Activated naive CD4-positive, alpha-beta T cell treated with anti-CD3 and anti-CD28 coated beads, Interleukin-2, amount 50 U/mL, for 16 hours (primary cell): ENCODE measurements at places on chromosomes 16 and 17.

GRCh38 chr17:13460261-13461000 is 141.3 kb downstream of the HS3ST3A1 start:
- no peak for DNase-seq

GRCh38 chr16:87316923-87317749 is at the start of gene C16orf95:
Gene C16orf95, minus strand, starts transcription at chr16:87317392. Its CDS starts 150 bp downstream, at chr16:87317242.
- DNase-seq = peak; percentile 94

GRCh38 chr16:16092925-16093627 is 130.2 kb downstream of the ABCC6 start:
- DNase-seq = no peak

- DNase-seq = no peak
These were observed 9.3 kb upstream of the CNP start for GRCh38 chr17:41957031-41957868.

- DNase-seq = peak; percentile 50
These were observed at the start of gene HOXB13 for GRCh38 chr17:48728232-48729231. Gene HOXB13, minus strand, starts transcription at chr17:48728750. Its CDS starts 157 bp downstream, at chr17:48728593.

- no peak for DNase-seq
These were observed 158 bp downstream of the ALYREF start for GRCh38 chr17:81891303-81891552.

GRCh38 chr16:13435415-13435814 is 484.5 kb upstream of the ERCC4 start:
- DNase-seq = no peak

DNA sequence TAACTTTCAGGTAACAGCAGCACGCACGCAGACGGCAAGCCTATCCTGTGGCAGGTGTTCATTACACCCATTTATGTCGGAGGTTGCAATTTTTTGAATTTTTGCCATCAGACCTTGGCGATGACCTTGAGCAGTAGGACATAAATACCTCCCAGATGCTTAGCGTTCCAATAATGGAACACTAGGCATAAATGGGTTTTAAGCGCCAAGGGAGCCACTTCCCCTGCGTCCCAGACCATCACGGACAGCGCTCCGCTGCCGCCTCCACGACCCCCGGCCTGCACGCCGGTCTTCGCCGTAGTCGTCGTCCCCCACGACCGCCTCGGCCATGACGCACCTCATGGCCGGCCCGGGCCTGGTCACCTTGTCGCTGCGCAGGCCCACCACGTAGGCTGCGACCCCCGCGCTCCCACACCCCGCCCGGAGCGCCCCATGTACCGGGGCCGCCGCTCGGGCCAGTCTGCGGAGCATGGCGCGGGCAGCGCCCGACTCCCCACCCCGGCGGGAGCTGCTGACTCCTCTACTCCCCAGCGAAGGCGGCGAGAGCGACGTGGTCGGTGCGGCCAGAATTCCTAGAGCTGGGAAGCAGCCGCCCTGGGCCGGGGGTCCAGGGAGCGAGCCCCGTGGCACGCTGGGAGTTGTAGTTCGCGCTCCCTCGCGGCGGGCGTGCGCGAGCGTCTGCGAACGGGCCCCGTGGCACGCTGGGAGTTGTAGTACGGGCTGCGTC is 22.7 kb downstream of the TMEM235 start:
- DNase-seq = peak; percentile 85

DNA sequence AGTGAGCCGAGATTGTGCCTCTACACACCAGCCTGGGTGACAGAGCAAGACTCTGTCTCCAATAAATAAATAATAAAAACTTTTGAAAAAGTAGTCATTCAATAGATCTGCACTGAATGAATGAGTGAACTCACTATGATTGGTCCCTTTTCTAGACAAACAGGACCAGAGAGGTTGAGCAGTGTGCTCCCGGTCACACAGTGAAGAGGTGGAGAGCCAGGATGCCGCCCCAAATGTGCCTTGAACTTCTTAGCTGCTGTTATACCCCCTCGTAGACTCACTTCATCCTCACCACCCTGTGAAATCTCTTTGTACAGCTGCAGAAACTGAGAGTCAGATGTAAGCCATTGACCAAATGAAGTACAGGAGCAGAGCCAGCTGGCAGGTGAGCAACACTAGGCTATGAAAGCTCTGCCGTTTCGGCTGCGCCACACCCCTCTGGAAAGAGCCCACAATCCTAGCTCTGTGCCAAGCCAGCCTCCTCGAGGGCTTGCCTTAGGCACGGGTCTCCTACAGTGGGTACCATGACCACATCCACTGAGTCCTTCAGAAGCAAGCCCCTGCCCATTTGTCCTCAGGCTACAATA is 7.8 kb upstream of the KIAA0513 start:
- DNase-seq = no peak

DNA sequence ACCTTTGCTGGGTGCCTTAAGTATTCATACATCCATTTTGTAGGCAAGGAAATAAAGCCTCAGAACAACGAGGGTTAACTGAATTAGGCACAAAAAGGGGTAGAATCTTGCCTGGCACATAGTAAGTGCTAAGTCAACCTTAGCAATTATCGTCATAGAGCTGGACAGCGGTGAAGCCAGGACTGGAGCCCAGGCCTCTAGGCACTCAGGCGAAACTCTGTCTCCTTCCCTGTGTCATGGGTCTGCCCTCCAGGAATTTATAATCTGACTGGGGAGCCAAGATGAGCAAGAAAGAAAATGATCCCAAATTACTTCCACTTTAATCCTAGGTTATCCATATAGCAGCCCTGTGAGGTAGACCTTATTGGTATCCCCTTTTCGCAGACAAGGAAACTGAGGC is 61.4 kb downstream of the KATNIP start:
- DNase-seq = no peak

GRCh38 chr16:85172455-85173145 is 60.3 kb upstream of the CIBAR2 start:
- DNase-seq = no peak

GRCh38 chr17:17648762-17649161 is 32.5 kb upstream of the RAI1 start:
- DNase-seq = no peak

- no peak for DNase-seq
These were observed 16.7 kb upstream of the ALKBH5 start for GRCh38 chr17:18166894-18167293.

DNA sequence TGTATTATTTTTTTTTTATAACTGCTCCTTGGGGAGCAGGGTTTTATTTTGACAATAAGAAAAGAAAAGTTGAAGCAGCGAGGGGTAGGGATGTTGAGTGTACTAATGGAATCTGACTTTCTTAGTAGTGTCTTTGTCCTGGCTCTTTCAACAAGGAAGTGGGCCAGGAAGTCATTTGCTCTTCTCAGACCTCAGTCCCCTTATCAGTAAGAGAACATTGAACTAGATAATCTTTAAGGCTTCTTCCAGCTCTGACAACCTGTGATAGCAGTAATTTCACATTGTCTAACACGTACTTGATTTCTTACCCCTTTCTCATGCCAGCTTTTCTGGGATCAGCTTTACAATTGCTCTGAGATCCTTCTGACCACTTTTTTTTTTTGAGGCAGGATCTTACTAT is 8.3 kb downstream of the LIG3 start:
- no peak for DNase-seq

DNA sequence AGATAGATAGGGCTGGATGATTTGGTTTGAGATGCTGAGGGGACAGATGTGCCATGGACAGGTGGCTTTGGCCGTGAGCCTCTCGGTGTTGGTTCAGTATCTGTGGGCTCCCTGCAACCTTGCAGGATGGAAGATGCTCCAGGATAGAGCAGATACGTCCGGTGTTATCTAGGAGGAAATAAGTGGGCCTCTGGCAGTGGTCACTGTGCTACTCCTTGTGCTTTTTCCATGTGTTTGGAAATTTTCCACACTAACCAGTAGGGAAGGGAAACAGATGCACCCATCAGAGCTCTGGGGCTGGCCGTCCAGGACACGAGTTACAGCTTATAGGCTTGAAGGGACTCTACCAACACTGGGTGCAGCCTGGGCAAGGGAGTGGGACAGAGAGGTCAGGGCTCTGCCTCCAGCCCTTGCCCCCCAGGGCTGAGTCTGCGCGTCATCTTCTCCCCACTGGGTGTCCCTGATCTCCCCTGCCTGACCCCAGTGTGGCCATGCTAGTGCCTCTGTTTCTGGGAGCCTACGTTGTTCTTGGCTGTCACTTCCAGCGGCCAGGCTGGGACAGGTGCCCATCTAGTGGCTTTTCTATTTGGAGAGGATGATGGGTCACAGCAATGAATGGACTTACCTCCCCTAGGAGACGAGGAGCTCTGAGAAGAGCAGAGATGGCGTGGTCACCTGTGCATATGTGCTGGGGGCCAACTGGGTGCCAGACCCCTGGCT is 166.9 kb downstream of the SEC14L1 start:
- DNase-seq = no peak

- DNase-seq = no peak
These were observed 1.3 kb downstream of the SNN start for GRCh38 chr16:11669380-11670146.

DNA sequence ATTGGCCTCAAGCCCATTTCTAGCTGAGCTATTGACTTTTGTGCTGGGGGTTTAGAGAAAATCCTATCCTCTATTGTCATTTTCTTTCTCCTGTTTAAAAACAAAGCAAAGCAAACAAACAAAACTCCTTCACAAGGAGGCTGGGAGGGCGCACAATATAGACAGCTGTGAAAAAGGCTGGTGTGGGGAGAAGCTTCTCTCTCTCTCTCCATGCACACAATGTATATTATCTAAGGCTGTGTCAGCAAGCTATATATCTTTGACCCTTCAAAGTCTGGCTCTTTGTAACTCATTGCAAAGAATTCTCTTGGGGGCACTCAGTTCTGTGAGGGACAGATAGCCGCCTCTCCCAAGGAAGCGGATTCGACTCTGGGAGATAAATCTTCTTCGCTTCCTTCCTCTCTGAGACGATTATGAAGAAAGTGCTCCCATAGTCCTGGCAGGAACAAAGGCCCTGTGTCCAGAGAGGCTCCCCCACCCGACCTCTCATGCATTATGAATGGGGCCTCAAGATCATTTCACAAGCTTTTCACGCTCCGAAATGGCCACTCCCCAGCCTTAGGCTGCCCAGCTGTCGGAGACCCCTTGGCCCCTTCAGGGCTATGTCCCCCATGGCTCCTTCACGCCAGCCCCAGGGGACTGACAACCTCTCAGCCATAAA is 33.2 kb upstream of the MEAK7 start:
- DNase-seq = no peak

DNA sequence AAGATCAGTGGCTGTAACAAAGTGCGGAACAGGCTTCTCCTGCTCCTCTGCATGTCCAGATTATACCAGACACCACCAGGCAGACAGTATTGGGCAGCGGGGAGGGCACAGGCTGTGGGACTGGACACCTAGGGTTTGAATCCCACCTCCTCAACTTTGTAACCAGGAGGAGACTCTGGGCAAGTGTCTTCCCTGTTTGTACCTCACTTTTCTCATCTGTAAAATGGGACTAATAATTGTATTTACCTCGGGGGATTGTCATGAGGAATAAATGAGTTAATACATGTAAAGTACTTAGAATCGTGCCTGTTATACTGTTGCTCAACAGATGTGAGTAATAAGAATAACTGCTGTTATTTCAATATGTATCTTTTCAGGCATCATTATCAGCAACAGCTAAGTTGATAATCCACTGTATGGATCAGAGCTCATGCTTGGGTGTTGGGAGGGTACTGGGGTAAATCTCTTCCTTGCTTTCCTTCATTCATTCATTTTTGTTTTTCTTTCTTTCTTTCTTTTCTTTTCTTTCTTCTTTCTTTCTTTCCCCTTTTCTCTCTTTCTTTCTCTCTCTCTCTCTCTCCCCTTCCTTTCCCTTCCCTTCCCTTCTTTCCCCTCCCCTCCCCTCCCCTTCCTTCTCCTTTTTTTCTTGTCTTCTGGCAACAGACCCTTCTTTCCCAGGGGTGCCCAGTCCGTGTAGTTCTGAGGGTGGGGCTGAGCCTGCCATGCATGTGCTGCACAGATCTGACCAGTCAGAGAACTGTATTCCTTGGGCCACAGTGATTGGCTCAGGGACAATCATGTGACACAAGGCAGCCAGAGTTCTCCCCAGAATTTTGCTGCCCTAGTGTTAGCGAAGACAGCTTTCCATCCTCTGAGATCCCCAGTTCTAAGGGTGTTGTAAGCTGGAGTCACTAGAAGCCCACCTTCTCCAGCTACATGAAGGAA is 25.3 kb upstream of the BRD7 start:
- DNase-seq = no peak

DNA sequence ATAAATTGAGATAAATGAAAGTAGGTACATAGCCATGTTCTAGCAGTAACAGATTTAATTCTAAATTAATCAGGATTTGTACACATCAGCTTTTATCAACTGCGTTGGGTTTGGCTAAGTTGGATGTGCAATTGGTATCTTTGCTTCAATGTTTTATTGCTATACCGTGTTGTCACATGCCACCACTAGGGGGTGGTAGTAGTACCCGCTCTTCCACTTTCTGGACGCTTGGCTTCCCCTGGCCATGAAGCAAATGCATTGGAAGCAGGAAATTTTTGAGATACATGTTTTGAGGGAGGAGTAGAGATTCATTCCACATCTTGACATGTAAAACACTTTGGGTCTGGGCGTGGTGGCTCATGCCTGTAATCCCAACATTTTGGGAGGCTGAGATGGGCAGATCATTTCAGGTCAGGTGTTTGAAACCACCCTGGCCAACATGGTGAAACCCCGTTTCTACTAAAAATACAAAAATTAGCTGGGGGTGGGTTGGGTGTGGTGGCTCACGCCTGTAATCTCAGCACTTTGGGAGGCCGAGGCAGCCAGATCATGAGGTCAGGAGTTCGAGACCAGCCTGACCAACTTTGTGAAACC is 58.6 kb downstream of the EMP2 start:
- DNase-seq = peak; percentile 15

DNA sequence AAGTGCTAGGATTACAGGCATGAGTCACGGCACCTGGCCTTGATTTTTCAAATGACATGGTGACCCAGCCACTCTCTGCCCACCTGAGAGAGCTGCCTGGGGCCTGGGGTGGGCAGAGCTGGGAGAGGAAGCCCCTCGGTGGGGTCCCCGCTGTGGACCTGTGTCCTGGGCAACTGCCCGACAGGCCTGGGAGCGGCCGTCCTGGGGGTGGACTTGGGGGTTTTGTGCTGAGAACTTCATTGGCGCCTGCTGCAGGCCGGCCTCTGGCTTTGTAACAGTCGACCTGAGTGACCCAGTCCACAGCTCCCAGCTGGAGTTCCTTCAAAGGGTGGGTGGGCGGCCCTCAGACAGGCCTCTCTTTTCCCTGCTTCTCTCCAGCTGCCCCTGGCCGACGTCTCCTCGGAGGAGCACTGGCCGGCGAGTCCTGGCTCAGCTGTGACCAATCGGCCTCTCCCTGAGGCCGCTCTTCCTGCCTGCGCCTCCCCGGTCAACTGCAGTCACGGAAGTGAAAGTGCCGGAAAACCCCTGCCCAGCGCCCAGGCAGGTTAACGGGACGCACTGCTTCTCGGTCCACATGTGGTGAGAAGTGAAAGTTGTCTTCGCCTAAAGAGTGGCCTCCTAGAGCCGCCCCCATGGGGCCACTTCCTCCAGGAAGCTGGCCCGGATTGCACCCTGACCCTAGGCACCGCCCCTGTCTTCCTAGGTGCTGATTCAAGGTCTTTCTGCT is 5.5 kb downstream of the CBFA2T3 start:
- DNase-seq = no peak

- no peak for DNase-seq
These were observed 151.3 kb downstream of the RPTOR start for GRCh38 chr17:80695979-80696378.

GRCh38 chr16:71230122-71230845 is at the start of gene HYDIN:
Gene HYDIN, minus strand, starts transcription at chr16:71230722. Its CDS starts 43,827 bp downstream, at chr16:71186895.
- DNase-seq = no peak

- no peak for DNase-seq
These were observed 15.4 kb downstream of the PIPOX start for GRCh38 chr17:29058391-29058790.

- DNase-seq = peak; percentile 69
These were observed 3.5 kb upstream of the PKMYT1 start for GRCh38 chr16:2983706-2984136.
